Activated CD4-positive, alpha-beta T cell treated with anti-CD3 and anti-CD28 coated beads for 36 hours (primary cell): ENCODE measurements at places on chromosomes 2 and 18.
A peak's percentile ranks its signal among the peaks of the same experiment; 100 is the strongest.

- DNase-seq: no peak
Measured at GRCh38 chr18:3552305-3552704, 102.3 kb downstream of the TGIF1 start.

DNA sequence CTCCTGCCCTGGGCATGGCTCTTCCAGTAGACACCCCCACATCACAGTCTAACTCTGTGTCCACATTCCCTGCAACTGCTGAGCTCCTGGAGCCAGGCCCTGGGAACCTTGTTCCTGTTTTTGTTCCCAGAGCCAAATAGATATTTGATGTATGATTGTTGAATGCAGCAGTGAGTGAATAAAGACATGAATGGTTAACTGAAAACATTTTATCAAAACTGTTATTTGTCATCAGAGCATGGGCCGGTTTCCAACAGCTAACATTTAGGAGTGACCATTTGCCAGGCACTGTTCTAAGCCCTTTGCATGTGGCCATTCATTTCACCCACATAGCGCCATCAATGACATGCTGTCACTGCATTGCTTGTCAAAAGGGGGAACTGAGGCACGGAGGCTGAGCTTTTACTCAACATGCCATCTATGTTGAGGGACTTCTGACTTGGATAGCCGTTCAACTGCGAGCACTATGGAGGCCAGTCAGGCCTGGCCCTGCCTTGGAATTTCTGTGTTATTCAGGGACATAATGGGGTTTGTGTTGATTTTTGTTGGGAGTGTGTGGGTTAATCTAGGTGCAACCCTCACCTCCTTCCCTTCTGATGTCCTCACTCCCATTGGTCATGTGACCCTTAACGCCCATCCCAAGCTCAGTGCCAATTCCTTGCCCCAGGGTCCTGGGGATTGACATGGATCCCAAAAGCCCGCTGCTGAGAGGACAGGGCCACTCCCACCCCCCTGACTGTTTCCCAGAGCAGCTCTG lies 12.6 kb downstream of the IL1R1 start:
- DNase-seq: no peak

DNA sequence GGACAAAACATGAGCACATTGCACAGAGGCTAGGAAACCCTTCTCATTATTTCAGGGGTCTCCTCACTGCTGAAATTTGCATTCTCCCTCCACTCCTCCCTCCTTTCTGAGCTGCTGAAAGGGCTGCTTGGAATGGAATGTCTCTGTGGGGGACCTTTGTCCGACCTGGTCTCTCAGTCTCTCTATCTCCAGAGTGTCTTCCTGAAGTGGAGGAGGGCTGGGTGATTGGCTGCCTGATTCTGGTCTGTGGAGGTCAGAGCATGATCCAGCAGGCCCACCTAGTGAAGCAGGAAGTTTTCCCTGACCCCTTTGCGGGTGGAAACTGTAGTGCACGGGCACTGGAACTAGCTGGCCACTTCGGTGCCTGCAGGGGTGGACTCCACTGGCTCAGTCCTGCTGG lies 560.5 kb upstream of the HS6ST1 start:
- no peak for DNase-seq

GRCh38 chr18:45619062-45619825 lies 4.0 kb downstream of the SLC14A2 start:
- DNase-seq: no peak

DNA sequence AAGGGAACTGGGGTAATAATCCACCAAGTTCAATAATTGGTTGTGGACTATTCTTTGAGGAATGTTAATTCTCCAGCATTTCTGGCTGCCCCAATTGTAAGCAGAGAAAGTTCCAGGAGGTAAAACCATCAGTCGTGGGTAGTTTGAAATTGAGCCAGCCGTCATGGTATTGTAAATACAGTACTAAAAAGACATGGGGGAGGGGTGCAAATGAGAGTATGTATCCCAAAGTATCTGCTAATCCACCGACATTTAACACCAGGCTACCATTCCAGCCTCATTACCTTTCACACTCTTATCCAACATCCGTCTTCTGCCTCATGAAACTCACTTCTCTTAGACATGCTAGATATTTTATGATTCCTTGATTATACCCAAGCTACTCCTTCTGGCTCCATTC lies 507.9 kb downstream of the ERBB4 start:
- no peak for DNase-seq

DNA sequence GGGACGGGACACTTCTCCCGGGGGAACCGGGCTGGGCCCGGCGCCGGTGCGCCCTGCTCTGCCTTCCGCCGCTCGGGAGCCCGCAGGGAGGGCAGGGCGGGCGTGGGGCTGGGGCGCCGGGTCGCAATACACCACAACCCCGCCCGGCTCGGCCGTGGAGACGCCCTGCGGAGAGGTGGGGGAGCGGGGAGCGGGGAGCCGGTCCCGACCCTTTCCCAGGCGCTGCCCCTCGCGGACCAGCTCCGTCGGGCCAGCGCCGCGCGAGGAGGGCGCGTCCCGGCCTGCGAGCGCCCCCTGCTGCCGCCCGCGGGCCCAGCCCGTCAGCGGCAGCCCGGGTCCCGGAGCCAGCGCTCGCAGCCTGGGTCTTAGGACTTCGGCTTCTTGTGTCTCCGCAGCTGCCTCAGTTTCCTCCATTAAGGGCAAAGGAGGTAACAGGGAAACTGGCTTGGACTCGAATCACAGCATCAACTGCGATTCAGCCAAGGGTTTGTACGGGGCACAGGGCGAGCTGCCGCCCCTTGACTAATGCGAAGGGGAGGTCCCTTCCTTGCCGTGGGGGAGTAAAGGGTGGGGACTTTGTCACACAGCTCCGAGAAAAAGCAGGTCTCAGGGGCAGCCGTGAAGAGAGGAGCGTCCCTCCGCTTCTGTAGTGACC lies 635 bp upstream of the ADRA2B start:
- peak; percentile 80 for DNase-seq

DNA sequence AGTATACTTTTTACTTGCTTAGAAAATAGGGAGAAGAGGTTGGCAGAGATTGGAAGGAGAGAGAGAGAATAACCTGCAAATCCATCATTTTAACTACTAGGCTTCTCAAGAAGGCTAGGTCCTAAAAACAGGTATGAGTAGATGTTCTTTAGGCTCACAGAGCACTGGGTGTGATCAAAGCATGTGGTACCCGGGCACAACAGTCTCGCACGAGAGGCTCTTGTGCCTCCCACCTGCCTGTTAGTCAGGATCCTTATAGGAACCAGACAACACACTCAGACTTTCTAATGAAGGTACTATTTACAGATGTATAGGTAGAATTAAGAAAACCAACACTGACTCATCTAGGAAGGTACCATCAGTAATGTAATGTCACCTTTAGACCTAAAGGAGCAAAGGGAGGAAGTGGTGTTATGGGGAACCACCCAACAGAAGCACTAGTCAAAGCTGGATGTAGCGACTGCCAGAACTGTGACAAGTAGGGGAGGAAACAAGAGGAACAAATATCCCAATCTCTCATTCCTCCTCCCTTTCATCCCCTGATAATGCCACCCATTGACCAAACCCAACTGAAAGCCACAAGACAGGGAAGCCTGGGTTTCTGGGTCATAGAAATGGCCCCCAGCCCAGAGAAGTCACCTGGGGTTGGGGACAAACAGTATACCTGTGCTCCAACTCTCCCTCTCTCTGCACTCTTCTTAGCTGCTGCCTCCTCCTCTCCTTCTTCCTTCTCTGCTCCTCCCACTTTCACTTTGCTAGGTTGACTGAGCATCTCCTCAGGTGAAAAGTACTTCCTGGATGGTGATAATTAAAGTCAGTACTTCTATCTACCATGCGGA lies 16.0 kb upstream of the MARCHF4 start:
- DNase-seq: peak; percentile 60

- DNase-seq: peak; percentile 40
Measured at GRCh38 chr2:105188343-105188742, 53.2 kb upstream of the GPR45 start.

DNA sequence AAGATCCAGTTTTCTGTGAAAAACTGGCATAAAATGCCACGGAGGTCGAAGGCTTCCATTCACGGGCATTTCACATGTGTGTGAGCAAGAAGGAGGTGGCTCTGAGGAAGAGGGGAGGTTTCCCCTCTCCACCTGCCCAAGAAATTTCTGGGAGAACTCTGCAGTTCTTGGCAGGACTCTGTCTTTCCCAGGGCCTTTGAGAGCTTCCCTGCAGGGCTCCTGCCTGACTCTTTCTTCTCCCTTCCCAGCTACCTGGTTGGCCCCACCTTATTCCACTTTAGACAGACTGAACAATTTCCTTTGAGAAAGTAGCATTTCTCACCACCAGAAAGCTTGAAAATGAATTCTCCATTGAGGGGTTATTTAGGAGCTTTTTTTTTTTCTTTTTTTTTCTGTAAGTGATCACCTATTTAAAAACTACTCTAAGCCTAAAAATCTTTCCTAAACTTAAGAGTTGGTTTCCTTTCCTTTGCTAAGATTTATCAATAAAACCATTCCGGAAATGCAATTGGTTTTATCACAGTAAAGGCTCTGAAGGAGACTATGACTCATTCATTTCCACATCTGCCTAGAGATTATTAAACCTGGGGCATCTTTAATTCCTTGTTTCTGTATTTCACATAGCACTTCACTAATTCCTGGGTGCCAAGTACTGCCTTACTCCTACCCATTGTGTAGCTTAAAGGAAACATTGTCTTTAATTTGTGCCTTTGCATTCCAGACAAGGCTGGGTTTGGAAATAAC lies 59.3 kb downstream of the UNC80 start:
- no peak for DNase-seq
